AG09309 (cell line): ENCODE measurements at places on chromosomes 3 and 15.

DNA sequence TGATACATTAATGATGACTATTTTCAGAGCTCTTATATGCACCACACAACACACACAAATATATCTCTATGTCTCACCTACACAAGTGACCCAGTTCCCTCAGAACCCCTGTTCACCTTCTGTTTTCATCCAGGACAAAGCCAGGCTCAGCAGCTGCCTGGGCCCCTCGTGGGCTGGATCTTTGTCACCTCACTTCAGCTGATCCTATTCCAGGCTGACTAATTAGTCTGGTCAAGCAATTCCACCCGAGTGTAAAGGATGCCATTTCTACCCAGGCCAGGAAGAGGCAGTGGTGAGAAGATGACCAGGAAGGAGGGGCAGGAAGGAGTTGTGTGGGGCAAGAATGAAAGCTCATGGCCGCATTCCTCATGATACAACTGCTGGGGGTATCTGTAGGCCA is 62.3 kb downstream of the DHX30 start:
- DNase-seq: no peak

DNA sequence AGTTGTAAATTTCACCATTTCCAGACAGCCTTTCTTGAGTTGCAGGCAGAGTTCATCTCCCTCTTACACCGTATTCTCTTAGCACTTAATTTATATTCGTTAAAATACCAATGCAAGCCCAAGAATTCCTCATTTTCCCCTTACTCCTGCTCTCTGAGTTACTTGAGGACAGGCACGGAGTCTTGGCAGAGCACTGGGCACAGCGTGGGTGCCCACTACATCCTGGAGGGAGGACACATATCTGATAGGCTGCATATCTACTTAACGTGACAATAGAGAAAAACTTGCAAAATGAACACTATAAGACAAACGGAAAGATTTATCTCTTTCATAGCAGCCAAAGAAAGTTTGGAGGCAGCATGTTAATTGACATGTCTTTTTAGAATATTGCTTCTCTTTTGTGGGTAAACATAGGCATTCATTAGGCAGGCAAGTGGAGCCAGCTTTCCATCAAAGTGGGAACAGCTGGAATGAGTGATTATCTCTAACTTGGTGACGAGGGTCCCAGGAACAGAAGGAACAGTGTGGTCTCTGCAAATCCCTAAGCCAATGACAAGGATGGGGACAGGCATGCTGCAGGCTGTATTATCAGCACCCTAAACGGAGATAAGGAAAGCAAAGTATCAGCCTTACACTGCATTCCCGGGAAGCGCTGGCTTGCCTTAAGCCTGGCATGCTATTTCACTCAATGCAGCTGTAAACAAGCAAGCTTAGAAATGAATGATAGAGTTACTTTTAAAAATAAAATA is 116.5 kb downstream of the RTP4 start:
- no peak for DNase-seq

- no peak for DNase-seq
Observed at GRCh38 chr3:146554151-146554760, 9.8 kb upstream of the PLSCR1 start.

GRCh38 chr15:44319385-44319784 is 30.9 kb downstream of the GOLM2 start:
- no peak for DNase-seq

- DNase-seq: no peak
Observed at GRCh38 chr3:140910860-140911259, 30.8 kb upstream of the SLC25A36 start.

GRCh38 chr3:170055209-170055608 is 17.4 kb downstream of the GPR160 start:
- DNase-seq: no peak

DNA sequence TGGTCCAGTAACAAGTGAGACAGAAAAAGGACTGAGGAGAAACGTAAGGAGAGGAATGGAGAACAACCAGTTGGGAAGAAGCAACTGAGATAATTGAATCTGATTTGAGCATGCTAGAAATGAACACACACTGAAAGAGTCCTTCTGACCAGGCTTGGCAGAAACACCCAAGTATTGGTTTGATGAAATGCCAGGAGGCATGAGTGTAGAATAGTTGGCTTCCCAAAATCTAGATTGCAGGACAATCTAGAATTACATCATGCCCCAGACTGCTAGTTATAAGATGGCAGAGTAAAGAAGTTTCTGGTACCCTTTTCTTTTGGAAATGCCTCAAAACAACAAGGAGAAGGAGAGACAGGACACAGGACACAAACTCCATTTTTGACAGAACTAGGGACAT is 189.7 kb upstream of the STT3B start:
- peak; percentile 17 for DNase-seq

DNA sequence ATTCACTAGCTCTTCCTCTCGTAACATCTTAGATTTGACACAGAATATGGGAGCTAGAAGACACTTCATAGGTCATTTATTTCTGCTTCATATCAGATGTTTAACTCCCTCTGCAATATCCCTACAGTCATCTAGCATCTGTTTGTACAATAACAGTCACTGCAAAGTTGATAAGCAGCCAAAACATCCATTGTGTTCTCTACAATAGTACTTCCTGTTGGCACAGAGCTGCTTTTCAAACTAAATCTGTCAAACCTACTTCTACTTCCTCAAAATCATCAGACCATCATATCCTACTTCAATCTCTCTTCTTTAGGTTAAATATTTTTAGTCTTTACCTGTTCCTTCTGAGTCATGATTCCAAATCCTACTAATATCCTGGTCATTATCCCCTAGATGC is 233.2 kb downstream of the FGF12 start:
- no peak for DNase-seq

- DNase-seq: no peak
Observed at GRCh38 chr15:94004697-94005096, 226.7 kb upstream of the MCTP2 start.

DNA sequence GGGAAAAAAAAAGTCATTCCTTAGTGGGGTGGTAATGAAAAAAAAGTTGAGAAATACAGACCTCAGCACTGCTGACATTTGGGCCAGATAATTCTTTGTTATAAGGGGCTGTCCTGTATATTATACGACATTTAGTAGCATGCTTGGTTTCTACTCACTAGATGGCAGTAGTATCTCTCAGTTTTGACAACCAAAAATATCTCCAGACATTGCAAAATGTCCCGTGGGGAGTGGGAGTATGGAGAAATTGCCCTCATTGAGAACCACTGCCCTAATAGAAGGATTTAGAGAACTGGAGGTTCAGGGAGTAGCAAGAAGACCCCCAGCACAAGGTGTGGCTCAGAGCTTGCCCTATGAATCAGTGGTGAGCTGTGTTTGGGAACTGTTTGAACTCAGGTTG is 28.6 kb upstream of the TEX264 start:
- DNase-seq: no peak

GRCh38 chr3:58857402-58857801 is 190.8 kb upstream of the FAM3D start:
- DNase-seq: no peak

- DNase-seq: no peak
Observed at GRCh38 chr3:35965908-35966307, 326.6 kb downstream of the ARPP21 start.

DNA sequence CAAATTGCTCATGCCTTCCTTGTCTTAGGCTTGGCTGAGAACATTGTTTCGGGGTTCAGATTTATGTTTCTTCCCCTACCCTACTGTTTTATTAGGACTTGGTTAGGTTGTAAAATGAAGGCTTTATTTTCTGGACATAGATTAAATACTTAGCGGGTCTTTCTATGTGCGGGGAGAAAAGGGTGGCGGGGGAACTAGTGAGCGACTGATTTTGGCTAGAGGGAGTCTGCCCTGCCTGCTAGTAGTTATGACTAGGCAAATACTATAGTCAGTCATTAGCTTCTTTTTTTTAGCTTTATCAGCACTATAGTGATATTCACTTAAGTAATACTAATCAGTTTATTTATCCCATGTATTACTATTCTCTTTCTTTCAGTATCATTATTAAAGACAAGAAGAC is 3.6 kb downstream of the CADM2 start:
- no peak for DNase-seq

DNA sequence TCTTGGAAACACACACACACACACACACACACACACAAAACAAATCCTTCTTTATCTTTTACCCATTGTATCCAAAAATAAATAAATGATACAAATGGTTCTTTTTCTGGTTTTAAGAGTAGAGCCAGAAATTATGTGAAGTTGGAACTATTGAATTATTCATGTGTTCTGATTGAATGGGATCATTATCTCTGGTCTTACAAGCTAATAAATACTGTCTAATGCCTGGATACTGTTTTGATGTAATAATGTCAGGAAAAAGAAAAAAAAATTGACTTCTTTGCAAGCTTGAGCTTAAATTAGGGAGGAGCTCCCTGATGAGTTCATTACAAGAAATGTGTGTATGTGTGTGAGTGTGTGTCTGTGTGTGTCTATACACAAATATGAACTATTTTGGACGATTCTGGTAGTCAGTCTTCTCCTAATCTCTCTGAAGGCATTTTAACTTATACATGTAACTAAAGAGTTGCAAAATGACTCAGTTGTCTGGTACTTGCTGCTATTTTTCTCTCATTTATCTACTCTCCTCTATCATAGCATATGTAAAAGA is 507.2 kb upstream of the AGTR1 start:
- DNase-seq: no peak

GRCh38 chr15:53627279-53627678 is 132.2 kb downstream of the WDR72 start:
- DNase-seq: no peak

DNA sequence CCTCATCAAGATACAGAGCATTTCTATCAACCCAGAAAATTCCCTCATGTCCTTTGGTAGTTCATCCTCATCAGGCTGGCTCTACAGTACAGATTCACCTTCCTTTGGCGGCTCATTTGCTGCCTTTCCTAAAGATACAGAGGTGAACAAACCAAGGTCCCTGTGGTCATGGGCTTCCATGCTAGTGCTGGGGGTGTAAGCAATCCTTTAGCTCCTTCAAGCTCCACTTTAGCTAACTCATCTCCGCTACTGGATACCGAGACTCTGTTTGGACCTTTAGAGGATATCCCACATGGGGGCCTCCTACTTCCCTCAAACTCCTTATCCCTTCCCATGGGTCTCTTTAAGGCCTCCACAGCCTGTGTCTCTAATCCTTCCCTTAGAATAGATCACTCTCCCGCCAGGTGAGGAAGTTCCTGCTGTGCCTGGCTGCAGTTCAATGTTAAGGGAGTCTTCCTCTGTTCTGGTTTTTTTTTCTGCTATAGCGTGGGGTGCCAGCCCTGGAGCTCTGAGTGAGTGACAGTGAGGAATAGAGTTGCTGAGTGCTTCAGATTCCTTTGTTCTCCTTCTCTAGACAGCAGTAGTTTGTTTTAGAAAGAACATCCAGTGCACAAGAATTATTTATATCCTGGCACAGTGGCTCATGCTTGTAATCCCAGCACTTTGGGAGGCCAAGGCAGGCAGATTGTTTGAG is 30.7 kb downstream of the CLEC3B start:
- no peak for DNase-seq

- DNase-seq: no peak
Observed at GRCh38 chr15:40915116-40915661, 14.0 kb upstream of the DLL4 start.

DNA sequence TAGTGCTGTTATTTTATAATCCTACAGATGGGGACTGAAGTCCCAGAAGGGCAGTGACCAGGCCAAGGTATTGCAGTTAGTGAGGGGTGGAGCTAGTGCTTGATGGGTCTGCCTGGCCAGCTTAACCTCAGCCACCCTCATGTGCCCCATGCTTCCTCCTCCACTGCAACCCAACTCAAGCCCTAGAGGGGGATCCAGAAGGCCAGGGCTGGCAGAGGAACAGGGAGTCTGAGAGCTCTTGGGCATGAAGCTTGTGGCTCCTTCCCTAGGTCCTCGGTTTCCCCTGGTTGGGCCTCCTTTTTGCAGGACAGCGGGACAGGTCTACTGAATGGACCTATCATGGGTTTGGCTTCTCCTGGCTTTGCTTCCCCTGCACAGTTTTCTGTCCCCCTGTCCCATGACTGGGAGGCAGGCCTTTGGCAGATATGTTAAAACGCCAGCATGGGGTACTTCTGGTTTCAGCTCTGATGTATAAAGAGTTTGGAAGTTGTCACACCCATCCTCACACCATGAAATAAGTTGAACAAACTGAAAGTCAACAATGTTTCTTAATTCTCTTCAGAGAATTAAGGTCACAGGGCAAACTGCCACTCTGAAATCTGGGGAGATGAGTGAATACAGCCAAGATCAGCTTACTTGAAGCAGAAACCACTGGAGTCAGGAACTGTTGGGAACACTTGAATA is 103.3 kb downstream of the SMAD6 start:
- no peak for DNase-seq

GRCh38 chr3:49900491-49901153 is 3.1 kb downstream of the MST1R start:
- peak; percentile 25 for DNase-seq

DNA sequence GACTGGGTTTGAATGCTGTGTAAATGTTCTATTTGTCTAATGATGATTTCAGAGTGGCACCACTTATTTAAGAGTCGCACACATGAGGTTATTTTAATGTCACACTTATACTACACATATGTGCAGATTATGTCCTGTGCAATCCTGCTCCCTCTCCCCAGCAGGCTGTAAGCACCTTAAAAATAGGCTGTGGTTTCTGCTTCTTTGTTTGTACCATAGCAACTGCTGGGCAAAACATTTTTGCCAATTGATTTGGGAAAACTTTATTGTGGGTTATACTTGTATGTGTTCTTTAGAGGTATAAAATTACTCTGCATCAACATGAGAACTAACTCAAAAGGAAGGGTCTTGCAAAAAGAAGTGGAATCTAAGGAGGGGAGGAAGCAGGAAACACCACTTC is 318.5 kb downstream of the NTRK3 start:
- DNase-seq: no peak

DNA sequence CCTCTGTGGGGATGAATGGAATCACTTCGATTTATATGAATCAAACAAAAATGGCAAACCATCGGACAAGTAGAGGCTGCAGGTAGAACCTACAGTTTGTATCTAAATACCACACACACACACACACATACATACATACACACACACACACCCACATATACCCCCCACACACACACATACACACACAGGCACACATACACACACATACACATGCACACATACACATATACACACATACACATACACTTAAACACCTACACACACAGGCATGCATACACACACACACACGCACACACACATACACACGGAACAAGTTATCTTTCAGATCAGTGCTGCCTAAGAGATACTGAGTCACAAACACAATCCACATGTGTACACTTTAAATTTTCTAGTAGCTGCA is 24.3 kb downstream of the HEG1 start:
- no peak for DNase-seq

DNA sequence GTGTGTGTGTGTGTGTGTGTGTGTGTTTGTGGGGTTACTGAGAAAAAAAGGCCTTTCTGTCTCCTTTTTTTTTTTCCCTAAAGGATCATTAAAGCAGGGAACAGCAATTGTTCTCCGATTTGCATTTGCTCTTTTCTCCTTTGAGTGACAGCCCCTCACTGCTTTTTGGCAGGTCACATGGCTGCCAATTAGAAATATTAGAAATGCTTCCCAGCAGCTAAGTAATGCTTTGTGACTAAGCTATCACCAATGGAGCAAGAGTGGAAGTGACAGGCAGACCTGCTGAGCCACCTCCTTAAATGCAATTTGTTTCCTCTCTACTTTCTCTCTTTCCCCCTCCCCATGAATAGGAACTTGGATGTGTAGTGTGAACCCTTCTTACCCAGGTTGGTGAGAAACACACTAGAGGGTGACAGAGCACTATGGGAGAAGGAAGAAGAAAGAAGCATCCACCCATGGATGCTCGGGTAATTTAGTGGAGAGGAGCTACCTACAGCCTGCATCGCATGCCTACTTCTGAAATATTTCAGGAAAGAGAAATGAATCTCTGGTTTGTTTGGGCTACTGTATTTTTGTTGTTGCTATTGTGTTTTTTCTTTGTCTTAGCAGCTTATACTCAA is 165.2 kb upstream of the PDZRN3 start:
- DNase-seq: no peak
